Neural crest cell (in vitro differentiated cells): ENCODE measurements at places on chromosomes 5 and 9.

DNA sequence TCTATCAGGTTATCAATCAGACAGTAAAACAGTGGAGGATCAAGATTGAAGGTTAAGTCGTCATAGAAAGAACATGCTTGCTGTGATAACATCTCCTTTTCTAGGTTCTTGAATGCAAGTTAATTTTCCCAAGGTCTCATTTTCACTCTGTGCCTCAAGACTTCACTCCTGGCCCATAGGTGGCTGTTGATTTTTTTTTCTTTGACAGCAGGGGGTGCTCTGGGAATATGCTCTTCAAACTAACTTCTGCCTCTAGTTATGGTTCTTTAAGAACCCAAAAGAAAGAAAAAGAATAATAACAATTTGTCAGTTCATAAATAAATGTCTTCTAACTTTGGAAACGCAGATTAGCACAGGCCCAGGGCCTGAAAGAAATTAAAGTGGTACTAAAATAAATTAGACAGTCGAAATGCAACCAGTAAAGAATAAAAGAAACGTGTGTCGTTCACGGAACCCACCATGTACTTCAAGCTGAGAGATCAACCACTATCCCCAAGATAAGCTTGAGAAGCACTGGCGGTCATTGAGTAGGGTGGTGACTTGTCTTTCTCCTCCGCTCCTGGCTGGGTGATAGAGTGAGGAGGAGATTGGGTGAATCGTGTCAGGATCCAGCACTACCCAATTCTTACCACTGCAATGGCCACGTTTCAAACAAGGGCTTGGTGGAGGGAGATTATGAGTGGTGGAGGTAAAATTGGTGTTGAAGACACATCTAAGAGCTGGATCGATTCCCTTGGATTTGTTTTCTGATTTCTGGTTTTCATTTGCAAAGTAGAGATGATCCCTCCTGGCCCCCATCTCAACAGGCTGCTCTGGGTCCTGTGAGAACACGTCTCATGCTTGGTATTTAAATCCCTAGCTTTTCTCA is 93.4 kb upstream of the IRX4 start:
- DNase-seq: no peak

GRCh38 chr5:172833372-172833685 is 722 bp upstream of the ERGIC1 start:
- no peak for DNase-seq

GRCh38 chr5:122053181-122054109 is 24.6 kb downstream of the LOX start:
- no peak for DNase-seq

GRCh38 chr5:17217493-17218352 is at the start of gene BASP1:
TSS of gene BASP1 (plus strand) at chr5:17217631. CDS start at chr5:17275217, 57,586 bp downstream.
- DNase-seq: peak; percentile 78

- no peak for DNase-seq
These were observed 627.2 kb downstream of the IRX1 start for GRCh38 chr5:4222821-4223220.

DNA sequence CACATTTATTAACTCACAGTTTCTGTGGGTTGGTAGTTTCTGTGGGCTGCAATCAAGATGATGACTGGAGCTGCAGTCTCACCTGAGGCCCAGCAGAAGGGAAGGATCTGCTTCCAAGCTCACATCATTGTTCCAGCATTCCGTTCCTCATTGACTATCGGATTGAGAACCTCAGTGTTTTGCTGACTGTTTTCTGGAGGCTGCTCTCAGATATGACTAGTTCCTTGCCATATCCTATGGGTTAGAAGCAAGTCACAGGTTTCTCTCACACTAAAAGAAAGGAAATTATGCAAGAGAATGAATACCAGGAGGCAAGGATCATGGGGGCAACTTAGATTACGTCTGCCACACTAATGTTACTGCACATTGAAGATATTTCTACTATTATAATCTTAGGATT is 6.3 kb upstream of the ERAP1 start:
- no peak for DNase-seq

GRCh38 chr5:30398423-30398822 is 795.1 kb upstream of the CDH6 start:
- DNase-seq: no peak

DNA sequence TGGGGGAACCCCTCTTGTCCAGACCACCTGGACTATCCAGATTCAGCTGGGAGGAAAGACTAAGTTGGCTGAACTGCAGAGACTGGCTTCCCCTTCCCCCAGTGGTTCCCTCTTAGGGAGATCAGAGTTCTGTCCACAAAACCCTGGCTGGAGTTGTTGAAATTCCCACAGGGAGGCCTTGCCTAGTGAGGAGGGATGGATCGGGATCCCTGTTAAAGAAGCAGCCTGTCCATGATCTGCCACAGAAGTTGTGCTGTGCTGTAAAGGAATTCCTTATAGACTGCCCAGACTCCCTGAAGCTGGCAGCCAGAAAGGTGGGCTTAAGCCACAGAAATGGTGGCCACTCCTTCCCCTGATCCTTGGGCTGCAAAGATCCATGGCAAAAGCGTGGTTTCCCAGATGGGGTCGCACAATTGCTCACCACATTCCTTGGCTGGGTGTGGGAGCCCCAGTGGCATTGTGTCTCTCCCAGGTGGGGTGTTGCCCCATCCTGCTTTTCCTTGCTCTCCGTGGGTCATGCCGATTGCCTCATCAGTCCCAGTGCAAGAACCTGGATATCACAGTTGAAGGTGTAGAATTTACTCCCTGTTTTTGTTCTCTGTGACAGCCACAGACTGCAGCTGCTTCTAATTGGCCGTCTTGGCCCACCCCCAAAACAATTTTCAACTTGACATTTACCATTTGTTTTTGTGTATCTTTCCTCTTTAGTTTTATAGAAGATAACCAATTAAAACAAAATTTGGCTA is 342.4 kb downstream of the FGF10 start:
- DNase-seq: no peak

- DNase-seq: no peak
These were observed 48.7 kb upstream of the CTSL start for GRCh38 chr9:87676976-87677775.

GRCh38 chr5:94544031-94544650 is 74.3 kb downstream of the KIAA0825 start:
- no peak for DNase-seq

GRCh38 chr5:8633259-8633658 is 764.3 kb downstream of the MTRR start:
- DNase-seq: no peak

DNA sequence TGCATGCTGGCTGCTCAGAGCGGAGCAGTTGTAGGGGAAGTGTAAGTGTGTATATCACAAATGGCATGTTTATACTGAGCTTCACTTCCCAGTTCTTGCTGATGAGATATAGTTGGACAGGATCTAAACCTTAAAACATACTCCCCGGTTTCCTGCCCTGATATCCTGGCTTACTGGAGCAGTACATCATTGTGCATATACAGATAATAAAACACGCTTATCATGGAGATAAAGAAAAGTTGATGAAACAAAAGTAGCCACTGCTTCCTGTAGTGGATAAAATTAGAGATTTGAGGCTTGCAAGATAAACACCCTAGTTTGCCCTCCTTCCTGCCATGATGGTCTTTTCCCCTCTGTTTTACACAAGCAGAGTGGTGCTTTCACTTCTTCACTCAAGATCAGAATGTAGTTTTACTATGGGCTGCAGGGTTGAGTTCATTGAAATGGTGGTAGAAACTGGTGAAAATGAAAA is 15.0 kb downstream of the NPR3 start:
- DNase-seq: no peak

DNA sequence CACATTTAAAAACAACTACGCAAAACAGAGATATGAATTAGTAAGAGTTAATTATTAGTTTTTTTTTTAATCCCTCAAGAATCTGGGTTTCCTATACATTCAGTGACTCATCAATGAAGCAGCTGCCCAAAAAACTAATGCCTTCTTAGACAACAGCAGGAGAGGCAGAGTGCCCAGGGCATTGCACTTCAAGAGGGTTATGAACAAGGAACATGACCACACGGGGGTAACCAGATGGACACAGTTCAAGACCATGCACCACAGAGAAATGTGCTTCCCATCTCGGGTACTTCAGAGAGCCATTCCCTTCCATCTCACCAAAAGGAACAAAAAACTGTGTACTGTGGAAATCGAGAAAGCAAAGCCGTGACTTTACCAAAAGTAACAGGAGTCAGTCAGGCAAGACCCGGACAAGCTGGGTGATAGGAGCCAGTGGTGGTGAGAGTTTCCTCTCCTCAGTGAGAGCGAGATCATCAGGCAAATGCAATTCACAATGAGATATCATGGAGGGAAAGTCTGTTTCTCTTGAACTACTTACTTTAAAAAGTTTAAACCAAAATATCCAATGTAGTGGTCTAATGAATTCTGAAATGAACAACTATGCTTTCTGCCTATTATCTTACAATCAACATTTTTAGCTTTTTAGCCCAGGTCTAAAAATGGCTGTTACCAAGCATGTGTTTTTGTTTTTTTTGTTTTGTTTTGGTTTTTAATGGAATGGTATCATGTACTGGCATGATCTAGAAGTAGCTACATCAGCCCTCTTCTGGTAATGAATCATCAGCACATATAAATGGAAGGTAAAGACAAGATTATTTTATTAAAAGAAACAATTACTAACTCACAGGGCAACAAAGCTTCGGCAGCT is 192.1 kb downstream of the TSSK1B start:
- no peak for DNase-seq

DNA sequence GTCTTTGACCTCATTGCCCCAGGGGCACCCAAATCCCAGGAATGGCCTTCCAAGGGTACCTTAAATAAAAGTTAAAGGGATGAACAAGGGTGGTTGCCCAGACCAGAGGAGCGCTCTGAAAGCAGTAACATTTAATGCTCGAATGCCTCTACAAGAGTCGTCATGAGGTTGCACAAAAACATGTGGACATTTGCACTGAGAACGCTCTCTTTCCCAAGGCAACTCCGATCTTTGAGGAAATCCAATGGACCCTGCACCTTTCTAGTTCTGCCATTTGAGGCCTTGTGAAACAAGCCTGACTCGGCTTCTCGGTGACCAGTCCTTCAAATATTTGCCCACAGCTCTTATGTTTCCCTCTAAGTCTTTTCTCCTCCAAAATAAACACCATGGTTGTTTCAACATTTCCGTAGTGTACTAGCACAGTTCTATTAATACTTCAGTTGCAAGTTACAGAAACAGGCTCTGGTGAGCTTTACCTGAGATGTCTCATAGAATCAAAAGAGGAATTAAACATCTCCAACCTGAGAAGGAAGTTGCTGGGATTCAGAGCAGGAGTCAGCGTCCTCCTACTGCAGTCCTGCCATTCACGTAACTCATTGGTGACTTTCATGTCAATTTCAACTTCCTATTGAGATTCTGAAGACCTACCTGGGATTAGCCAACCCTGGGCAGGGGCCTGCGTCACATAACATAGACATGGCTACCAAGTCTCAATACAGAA is 168.8 kb upstream of the RAI14 start:
- no peak for DNase-seq

DNA sequence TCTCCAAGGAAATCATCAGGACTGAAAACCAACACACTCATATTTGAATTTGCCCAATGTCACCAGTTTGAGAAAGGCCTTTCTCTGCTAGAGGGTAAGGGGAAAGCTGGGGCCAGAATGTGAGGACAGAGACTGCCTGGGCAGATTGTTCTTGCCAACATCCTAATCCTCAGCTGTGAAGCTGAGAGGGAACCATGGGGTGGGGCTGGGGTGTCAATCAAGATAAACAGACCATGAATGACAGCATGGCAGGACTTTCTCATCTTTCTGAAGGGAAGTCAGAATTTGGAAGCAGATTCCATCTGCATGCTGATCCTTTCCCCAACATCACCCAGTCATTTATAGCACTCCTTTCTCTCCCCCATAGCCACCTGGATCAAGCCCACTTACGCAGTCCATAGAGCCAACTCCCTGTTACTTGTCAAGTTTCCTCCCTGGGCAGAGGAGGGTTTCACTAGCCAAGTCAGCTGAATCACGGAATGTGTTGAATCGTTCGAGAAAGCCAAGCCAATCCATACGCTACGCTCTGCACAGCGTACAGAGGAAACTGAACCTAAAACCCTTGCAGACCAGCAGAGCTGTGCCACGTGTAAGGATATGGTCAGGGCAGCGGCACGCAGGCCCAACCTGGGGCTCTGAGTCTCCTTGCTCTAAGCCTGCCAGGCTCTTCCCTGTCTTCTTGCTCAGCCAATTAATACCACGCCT is 14.9 kb downstream of the GLDC start:
- DNase-seq: no peak

GRCh38 chr5:59093329-59093728 is 510.5 kb downstream of the RAB3C start:
- DNase-seq: no peak

DNA sequence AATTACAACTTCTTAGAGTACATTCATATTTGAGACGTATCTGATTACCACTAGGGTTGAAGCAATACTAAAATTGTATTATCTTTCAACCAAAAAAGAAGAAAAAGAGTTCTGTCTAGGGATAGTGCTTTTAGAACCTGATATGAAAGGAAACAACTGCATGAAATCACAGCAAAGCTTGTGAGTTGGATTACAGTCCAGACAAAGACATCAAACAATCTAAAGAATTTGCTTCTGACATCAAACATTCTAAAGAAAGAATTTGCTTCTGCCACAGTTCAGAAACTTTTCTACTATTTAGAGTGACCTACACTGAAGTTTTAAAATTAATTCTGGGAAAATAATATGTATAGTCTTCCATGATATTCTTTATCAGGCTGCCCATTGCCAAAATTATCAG is 1141.1 kb upstream of the ACO1 start:
- no peak for DNase-seq

GRCh38 chr5:94901191-94901979 is 282.9 kb downstream of the SLF1 start:
- no peak for DNase-seq

GRCh38 chr5:170178814-170179213 is 54.0 kb upstream of the C5orf58 start:
- no peak for DNase-seq

DNA sequence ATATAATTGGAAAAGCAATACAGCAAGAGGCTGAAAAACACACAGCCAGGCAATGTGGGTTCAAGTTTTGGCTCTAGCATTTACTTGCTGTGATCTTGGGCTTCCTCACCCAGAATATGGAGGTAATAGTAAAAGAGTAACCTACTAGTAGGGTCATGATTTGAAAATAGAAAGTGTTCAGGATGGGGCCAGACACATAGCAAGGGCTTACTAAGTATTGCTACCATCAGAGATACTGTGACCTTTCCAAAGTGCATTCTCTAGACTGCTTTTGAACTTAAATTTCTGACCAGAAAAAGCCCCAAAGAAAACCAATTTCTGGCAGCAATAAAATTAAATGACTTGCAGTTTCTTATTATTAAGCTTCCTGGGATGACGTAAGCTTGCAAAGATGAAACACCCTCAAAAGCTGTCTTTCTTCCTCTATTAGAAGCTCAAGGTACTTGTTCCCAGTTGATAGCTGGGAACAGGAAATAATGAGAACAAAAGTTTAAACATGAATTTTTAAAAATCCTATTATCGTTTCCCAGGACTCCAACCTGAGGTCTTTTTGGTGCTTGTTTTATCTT is 20.3 kb downstream of the SLC45A2 start:
- no peak for DNase-seq

GRCh38 chr5:76351577-76351976 is 51.5 kb upstream of the IQGAP2 start:
- DNase-seq: no peak

- no peak for DNase-seq
These were observed 113.3 kb upstream of the GRAMD2B start for GRCh38 chr5:126309860-126310259.
